Stimulated activated CD4-positive, alpha-beta T cell treated with anti-CD3 and anti-CD28 coated beads, Interleukin-12 subunit alpha, Interleukin-12 subunit beta, amount 100 ng/mL, for 4 hours (primary cell): ENCODE measurements at places on chromosomes 7 and 10.

- no peak for DNase-seq
Observed at GRCh38 chr10:32379318-32379949, 32.5 kb upstream of the EPC1 start.

GRCh38 chr7:96887426-96887825, 117.9 kb upstream of the DLX6 start:
- DNase-seq = no peak

GRCh38 chr7:32574626-32575025, 79.3 kb downstream of the AVL9 start:
- DNase-seq = no peak

DNA sequence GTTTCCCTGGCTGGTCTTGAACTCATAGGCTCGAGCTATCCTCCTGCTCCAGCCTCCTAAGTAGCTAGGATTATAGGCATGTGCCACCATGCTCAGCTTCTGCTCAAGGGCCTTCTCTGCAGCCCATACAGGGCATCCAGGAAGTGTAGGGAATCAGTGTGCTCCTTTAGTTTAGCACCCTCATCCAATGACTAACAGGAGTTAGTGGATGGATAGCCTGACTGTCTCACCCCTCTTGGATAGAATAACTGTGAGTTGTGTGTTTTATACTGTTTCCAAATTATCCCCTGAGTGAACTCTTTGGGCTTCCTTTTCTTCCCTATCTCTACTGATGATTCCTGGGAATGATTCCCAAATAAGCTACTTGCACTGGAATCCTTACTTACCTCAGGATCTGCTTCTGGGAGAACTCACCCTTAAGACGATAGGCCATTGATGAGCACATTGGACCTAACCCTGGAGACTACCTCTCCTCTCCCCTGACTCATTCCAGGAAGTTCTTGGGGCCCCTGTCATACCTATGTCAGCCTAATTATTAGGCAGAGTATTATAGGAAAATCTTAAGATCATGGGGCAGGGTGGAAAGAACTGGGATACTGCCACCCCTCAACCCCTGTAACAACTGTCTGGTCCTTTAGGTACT, 18.5 kb downstream of the STRIP2 start:
- DNase-seq = no peak

DNA sequence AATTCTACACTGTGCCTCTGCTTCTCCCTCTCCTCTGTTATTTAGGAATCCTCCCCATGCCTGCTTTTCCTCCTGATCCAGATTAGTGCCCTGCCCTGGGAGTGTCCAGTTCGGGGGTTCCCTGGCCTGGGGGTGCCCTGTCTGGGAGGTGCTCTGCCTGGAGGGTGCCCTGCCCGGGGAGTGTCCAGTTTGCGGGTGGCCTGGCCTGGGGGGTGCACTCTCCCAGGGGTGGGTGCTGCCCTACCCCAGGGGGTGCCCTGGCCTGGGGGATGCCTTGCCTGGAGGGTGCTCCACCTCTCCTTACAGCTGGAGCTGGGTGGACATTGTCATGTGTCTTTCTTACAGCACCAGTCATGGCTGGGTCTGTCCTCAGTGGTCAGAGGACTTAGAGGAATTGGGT, 20.2 kb downstream of the RAMP3 start:
- DNase-seq = no peak

DNA sequence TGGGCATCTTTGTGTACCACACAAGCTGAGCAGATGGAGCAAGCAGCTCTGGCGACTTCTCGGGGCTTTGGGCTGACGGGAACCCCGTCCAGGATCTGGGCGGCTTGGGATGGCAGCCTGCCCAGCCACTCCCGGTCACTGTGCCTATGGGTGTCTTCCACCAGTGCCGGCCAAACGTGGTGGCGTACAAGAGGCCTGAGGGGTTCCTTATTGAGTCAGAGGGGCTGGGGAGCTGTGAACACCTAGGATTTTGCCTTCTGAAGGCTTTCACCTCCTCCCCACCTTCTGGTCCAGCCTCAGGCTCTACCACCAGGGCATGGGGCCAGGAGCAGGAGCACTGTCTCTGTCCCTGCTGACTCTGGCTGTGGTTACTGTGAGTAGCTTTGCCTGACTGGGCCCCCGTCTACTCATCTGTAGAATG, 71.8 kb upstream of the PPIF start:
- DNase-seq = no peak

- no peak for DNase-seq
Observed at GRCh38 chr10:71409516-71410104, 12.9 kb downstream of the CDH23 start.
